ENCODE measurements at places on chromosomes 5 and 9. TPM values are rescaled to one million over a fixed set of nuclear protein-coding genes. Genes with fewer than 3 reads are reported as not detected.

Gene FBP2
- not detected for total RNA-seq

Gene PCDHB14
- total RNA-seq: 0.86 TPM

Gene KCNIP1
- 65.1 TPM for total RNA-seq

Gene PCDHAC1
- 0.11 TPM for total RNA-seq

Gene DNAH5
- total RNA-seq: 0.17 TPM

Gene SLC45A2
- total RNA-seq: 0.11 TPM

Gene SPAAR
- total RNA-seq: 1.0 TPM
